Breast epithelium (tissue), 4 donors: ENCODE measurements at places on chromosomes 3 and 15.

DNA sequence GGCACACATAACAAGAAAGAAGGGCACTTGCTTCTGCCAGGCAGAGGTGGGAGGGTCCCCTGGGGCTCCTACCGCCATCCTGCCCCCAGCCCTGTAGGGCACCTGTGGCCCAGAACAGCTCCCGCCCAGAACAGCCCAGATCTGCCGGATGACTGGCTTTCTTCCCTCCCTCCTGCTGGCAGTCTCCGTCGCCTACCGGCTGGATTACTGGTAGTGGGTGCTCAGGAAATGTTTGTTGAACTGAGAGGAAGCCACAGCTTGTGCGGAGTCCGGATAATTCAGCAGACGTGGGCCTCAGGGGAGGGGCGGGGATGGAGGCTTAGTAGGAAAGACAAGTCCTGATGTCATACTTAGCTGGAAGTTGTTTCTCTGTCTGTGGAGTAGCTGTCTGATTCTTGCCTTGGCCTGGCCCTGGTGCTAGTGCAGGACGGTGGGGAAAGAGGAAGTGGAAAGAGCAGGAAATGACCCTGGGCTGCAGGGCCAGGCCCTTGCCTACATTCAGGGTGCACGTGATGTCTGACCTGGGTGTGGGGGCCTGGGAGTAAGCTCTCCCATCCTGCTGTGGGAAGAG, 6.7 kb downstream of the CCDC9B start:
- peak; percentile 60 for DNase-seq

DNA sequence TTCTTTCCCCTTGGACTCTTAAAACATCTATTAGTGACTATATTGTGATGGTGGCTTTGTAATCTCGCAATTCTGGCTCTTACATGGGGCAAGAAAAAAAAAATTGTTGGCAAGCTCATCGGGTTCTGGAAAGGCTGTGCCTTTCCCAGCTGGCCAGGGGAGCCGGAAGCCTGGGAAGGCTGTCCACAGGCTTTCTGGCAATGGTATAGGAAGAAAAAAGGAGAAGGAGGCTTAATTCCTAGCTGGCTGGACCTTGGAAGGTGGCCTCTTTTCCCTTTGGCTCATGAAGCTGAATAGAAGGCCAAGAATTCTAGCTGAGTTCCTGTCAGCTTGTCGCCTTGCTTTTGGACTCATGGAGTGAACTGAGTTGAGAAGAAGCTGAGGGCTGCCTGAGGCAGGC, 243.5 kb upstream of the SEMA6D start:
- peak; percentile 64 for DNase-seq

DNA sequence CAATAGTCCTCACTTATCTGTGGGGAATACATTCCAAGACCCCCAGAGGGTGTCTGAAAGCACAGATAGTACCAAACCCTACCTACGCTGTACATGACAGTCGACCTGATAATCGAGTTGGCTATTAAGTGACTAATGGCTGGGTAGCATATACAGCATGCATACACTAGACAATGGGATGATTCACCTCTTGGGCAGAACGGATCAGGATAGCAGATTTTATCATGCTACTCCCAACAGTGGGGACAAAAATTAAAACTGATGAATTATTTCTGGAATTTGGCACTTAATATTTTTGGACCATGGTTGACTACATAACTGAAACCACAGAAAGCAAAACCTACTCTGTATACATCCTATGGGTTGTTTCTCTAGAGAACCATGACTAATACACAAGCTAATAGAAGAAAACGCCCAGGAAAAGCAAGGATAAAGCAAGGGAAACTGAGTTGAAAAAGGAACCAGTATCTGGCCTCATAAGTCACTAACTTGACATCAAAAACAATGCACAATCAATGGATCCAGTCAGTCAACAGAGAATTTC, 15.5 kb downstream of the ATG3 start:
- DNase-seq: no peak

- DNase-seq: no peak
These were observed 74.7 kb downstream of the RASA2 start for GRCh38 chr3:141561426-141562034.

GRCh38 chr3:88828466-88828865, 279.0 kb upstream of the EPHA3 start:
- DNase-seq: no peak

DNA sequence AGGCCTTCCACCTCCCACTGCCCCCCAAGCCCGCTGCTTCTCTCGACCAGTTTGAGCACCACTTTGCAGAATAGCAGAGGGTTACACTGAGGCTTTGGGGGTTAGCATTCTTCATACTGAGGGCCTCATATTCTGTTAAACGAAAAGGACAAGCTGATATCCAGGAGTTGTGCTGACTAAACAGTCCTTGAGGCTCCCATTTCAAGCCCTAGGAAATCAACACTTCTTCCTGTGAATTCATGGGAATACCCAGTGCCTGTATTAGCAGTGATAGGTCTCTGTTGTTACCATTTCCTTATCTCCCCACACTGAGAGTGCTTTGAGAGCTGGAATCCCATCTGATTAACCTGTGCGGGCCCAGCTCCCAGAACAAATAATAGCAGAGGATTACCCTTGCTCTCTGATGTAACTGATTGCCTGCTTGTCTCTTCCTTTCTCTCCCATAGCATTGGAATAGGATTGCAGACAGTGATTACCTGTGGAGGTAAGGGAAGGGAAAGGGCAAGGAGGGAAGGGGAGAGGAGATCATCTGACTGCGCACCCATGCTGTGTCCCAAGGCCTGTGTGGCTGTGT, 930 bp downstream of the FBXW12 start:
- DNase-seq: no peak

DNA sequence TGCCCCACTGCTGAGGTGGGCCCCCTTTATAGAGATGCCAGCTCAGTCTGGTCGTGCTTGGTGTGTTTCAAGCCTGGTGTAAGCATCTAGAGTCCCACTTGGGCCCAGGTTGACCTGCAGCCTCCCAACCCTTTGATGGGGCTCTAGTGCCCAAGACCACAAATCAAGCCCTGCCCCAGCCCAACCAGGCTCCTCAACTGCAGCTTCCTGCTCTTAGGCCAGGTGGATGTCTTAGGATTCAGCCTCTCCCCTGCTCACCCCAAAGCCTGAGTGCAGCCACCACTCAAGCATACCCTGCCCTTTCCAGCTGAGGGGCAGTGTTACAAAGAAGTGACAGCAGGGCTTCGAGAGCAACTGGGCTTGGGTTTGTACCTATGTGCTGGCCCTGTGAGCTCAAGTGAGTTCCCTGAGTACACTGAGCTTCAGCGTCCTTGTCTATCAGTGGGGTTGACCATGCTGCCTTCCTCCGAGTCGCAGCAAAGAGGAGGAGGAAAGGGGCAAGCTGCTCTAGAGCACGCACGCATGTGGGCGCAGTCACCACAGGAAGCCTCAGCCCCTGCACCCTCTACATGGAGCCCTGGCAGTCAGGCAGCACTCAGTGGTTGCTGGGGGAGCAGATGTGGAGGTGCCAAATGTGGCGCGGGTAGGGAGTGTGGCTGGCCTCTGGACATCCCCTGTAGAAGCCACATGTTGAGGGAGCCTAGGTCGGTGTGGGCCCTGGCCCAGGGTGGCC, 120.7 kb downstream of the EEFSEC start:
- no peak for DNase-seq

GRCh38 chr3:45927881-45928280, 15.4 kb upstream of the CXCR6 start:
- no peak for DNase-seq

GRCh38 chr15:71679793-71680353, 130.5 kb upstream of the NR2E3 start:
- DNase-seq: no peak

DNA sequence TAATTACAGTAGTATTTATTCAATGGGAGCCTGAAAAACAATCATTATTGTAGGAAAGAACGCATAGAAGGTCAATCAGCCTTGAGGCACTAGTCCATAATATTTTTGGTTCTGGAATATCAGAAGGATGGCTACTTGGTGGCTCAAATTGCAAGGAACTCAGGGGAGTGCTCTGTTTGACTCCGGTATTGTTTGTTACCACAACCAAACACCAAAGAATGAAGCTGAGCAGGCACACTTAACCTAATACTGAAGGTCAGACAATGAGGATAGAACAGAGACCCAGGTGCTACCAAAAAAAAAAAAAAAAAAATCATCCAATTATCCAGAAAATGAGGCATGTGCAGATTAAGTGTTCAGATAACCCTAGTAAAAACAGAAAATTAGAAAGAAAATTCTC, 11.1 kb upstream of the SATB1 start:
- no peak for DNase-seq

GRCh38 chr3:127006781-127007436, 24.0 kb downstream of the PLXNA1 start:
- DNase-seq: no peak

GRCh38 chr15:85750319-85751290, 44.1 kb downstream of the KLHL25 start:
- DNase-seq: peak; percentile 88

DNA sequence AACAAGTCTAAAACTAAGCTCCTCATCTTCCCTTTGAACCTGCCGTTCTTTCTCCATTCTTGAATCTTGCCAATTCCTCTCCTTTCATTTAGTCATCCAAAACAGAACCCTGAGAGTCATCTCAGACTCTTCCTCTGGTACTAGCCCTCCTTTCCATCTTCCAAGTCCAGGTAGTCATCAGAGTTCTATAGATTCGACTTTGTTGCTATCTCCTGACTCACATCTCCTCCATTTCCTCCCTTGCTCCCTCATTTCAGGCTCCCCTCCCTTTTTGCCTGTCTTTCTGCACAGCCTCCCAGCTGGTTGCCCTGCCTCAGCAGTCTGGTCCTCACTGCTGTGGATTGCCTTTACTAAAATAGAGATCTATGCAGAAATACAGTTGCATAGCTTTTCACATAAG, 4.7 kb downstream of the ATG7 start:
- no peak for DNase-seq

DNA sequence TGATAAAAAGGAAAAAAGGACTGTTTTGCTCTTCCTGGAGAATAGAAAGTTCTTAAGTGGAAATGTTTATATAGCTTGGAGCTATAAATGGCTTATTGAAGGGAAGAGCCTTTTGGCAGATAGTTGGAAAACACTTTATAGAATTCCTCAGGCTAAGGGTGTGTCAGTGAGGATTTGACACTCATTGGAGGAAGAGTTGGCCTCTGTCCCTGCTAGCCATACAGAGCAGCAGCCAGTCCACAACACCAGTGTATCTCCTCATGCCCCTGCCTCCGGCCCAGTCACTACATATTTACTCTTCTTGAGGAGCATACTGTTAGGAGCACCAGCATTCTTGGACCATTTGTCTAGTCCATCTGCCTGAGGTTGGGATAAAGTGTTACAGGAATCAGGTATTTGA, 36.2 kb downstream of the KLHL18 start:
- no peak for DNase-seq

DNA sequence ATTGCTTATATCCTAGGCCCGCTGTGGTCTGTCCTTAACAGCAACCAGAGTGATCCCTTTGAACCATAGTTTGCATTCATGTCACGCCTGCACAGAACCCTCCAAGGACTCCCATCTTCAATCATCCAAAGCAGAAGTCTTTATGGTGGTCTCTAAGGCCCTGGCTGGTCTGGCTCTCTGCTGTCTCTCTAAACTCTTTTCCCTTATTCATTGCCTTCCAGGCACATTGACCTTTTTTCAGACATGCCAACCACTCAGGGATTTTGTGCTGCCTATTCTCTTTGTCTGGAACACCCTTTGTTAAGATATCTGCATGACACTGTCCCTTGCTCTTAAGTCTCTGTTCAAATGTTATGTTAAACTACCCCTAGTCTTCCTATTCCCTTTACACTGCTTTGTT, 21.9 kb upstream of the ZBTB47 start:
- no peak for DNase-seq

DNA sequence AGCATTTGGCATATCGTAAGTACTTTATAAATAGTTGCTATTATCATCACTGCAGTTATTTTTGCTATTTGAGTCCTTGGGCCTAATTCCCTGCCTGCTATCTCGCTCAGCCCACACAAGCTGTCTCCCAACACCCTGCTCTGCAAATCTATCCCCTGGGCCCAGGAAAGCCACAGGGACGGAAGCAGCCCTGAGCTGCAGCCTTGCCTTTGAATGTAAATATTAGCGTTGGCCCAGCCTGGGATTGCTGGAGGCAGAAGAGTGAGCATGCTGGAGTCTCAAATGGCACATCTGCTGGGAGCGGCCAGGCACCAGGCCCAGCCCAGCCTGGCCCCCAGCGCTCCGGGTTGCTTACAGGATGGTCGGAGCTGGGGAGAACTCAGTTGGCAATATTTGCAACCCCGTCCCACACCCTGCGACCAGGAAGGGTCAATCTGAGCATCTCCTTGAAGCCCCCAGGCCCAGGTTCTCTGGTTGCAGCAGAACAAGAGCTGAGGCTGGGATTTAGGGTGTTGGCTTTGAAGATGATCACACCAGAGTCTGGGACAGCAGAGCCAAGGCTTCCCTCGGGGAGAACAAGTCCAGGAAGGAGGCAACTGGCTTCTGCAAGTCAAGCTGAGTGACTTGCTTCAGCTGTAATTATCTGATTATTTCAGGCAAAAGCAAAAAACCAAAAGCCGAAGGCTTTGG, 529.6 kb downstream of the SHQ1 start:
- peak; percentile 66 for DNase-seq

DNA sequence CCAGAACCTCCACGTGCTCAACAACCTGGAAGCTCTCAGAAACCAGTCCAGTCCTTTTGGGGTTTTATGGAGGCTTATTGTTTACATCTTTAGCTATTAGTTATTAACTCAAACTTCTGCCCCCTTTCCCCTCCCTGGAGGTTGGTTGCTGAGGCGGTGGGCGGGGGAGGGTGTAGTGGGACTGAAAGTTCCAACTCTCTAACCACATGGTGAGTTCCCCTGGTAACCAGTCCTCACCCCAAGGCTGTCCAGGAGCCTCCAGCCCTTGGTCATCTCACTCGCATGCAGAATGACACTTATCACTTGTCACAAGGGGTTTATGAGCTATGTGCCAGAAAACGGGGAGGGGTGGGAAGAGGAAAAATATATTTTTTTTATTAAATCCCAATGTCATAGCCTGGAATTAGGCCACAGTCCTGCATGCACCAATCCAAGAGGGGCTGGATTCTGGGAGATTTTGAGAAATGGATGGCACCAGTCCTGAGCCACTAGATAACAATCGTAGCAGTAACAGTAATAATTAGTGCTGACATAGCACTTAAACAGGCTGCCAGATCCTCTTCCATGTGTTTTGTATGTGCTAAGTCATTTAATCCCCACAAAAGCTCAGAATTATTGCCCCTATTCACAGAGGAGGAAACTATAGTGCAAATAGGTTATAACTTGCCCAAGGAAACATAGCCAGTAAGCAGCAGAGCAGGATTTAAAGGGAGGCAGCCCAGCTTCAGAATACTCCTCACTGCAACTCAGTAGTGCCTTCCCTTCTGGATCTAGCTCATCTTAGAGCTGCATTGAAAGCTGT, 85.7 kb downstream of the CRYGS start:
- no peak for DNase-seq

DNA sequence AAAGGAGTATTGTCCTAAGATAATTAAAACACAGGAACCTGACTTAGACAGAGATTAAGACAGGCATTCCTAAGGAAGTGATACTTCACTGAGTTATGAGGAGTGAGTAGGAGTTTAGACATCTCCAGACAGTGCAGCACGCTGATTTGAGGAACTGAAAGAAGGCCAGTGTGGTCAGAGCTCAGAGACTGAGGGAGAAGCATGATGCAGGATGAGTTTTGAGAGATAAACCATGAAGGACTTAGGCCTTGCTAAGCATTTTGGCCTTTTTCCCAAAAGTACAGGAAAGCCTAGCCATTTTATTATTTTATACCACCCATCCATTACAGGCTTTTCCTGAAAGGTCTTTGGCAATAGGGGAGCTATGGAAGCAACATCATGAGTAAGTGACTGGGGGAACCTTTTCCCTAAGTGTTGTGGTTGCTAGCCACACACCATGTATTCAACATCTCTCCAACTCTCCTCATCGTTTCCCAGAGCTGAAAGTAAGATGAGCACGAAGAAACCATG, 375.6 kb upstream of the TPRG1 start:
- DNase-seq: no peak
